ENCODE measurements at places on chromosomes 16 and 17. TPM values are rescaled to one million over a fixed set of nuclear protein-coding genes. Genes with fewer than 3 reads are reported as not detected.
A peak's percentile ranks its signal among the peaks of the same experiment; 100 is the strongest.

The KCNG4 gene
- not detected for total RNA-seq

GRCh38 chr17:80945736-80946135 lies 45.9 kb upstream of the CHMP6 start:
- DNase-seq: no peak

The C16orf96 gene
- 0.06 TPM for total RNA-seq

The TP53TG3F gene
- not detected for total RNA-seq

DNA sequence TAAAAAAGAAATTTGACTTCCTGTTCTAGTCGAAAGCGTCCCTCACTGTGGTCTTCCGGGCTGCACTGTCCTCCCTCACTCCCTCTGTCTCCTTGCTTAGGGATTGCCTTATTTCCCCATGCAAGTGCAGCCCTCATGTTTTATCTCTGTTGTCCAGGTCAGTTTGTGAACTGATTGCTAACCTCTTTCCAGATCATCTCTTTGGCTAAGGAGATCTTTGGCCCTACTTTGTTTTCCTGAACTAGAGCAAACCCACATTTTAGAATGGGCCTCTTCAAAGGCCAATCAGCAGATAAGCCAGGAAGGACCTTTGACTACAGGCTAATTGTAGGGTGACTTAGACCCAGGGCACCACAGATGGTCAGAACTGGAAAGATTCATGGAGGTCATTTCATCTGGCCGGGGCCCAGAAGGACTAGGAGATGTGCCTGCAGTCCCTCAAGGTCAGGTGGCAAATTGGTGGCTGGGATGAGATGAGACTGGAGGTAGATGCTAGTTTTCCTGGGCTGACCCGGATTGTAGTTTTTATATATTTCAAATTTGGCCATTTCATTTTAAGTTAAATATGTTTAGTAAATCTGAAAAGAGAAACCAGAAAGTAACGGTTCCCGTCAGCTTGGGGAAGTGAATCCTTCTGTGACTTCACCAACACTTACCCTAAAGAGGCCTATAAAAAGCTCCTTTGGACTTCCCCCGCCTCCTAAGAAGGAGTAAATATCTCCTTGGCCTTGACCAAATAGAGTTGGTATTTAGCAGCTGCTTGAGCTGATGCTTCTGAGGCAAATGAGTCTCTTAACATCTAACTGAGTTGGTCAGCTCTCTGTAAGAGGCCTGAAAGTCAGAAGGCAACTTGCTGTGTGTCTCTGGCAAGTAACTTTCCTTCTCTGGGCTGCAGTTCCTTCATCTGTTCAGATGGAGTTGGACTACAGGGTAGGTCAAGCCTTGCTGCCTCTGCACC lies 6.2 kb upstream of the SLC25A19 start:
- DNase-seq: no peak

- no peak for DNase-seq
Observed at GRCh38 chr17:3536716-3537115, 20.9 kb downstream of the TRPV3 start.

The GNG13 gene
- not detected for total RNA-seq

The MT2A gene
- 157 TPM for total RNA-seq

GRCh38 chr17:76452127-76452659 lies 759 bp downstream of the UBE2O start:
- DNase-seq: no peak

The SALL1 gene
- 1.2 TPM for total RNA-seq

GRCh38 chr17:21190078-21190477 lies 23.9 kb downstream of the TMEM11 start:
- no peak for DNase-seq

GRCh38 chr16:10745841-10746240 lies 2.2 kb downstream of the NUBP1 start:
- DNase-seq: no peak

The TBC1D3H gene
- total RNA-seq: not detected

GRCh38 chr17:1561420-1562175 lies 994 bp downstream of the PITPNA start:
- DNase-seq: no peak

DNA sequence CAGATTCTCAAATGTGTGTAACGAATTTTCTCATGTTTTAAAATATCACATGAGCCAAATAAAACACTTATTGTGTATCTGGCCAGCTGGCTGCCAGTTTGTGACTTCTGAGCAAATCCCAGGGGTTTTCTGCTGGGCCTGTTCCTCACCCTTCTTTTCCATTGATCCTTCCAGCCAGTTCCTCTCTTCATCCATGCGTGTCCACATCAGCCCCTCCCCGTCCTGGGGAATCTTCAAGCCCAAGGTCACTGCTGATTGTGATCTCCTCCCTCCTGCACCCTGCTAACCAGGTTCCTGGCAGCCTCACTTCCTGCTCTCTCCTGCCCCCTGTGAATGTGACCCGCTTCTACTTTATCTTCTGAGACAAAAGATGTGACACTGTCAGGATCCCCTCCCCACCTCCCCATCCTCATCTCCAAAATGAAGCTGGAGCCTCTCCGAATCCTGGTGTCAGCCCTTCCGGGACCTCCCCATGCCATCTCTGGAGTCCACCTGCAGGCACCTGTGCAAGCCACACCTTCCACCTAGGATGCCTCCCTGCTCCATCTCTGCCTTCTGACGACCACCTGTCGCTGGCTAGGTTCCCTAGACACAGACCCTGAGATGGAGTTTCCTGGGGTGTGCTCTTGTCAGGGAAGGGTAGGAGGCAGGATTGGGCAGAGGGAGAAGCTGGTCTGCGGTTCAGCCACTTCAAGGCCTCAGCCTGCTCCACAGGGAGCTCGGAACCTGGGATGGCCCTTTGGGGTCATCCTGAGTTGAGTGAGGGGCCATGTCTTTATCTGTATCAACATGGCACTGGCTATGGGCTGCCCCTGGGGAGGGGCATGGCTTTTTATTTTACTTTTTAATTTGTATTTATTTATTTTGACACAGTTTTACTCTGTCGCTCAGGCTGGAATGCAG lies 205.1 kb downstream of the KATNIP start:
- DNase-seq: no peak

The KRTAP4-3 gene
- not detected for total RNA-seq

The VMO1 gene
- total RNA-seq: 3.9 TPM

The FBXW10 gene
- total RNA-seq: 0.86 TPM

The HAS3 gene
- 1.2 TPM for total RNA-seq

- DNase-seq: peak; percentile 44
Observed at GRCh38 chr17:35748341-35748841, 4.6 kb downstream of the GAS2L2 start.

The HOXB6 gene
- 2.0 TPM for total RNA-seq

DNA sequence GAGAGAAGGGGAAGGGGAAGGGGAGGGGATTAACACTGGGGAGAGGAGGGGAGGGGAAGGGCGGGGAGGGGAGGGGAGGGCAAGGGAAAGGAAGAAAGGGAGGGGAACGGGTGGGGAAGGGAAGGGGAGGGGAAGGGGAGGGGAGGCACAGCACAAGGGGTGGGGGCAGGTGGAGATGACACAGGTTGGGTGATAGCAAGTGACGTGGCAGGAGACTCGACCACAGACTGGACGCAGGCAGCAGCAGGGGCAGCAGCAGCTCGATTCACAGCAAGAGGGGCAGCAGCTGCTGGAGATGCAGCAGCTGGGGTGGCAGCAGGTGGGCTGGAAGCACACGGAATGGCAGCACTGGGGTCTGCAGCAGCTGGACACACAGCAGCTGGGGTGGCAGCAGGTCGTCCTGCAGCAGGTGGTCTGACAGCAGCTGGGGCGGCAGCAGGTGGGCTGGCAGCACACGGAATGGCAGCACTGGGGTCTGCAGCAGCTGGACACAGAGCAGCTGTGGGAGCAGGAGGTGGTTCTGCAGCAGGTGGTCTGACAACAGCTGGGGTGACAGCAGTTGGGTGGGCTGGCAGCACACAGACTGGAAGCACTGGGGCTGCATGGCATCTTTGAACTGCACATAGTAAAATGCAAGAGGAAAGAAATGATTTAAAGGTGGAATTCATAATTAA lies at the start of gene KRTAP4-16:
KRTAP4-16 (minus strand) TSS at position 624 of the 674 bp plus-strand sequence; CDS start at position 624, 0 bp downstream.
- DNase-seq: no peak

GRCh38 chr17:82118815-82119380 lies 20.9 kb upstream of the FASN start:
- no peak for DNase-seq

GRCh38 chr17:45857977-45858708 lies 13.5 kb downstream of the SPPL2C start:
- DNase-seq: peak; percentile 34

- no peak for DNase-seq
Observed at GRCh38 chr17:73155410-73156165, 9.2 kb upstream of the SSTR2 start.

GRCh38 chr16:2026461-2027023 lies at the start of gene NHERF2:
NHERF2 (plus strand) TSS chr16:2026902; CDS start chr16:2027006, 104 bp downstream.
- no peak for DNase-seq

DNA sequence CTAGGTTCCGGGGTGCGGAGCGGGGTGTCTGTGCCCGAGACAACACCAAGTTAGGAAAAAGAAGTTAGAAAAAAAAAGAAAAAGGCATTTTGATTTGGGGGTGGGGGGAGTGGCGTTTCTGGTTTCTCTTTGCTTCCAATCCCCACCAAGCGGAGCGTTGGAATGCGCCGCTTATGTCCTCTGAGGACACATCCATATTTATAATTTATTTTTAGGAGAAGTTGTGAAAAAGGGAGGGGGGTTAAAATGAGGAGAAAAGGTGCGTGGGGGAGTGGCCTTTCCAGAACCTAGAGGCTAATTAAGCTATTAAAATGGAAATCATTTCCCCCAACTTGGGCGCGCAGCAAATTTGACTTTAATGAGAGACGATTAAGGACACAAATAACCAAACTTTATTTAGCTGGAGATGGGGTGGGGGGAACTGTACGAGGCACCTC lies 232.1 kb downstream of the MRTFB start:
- no peak for DNase-seq

GRCh38 chr16:4058386-4058785 lies 57.9 kb downstream of the ADCY9 start:
- DNase-seq: no peak

The EVPL gene
- 14.9 TPM for total RNA-seq

DNA sequence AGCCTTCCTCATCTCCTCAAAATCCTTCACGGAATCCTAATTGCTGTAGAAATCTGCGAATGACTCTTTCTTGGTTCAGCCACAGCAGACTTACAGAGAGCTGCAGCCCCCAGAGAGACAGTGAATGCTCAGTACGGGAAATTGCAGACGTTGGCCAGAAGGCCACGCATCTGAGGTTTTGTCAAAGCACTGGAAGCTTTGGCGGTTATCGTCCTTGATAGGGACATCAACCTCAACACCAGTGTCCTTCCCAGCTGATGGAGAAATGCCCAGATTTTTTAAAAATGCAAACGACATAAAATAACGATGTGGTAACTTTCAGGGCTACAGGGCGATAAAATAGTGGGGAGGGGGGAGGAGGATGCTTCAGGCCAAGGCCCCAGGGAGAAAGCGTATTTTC lies 166.6 kb upstream of the CIBAR2 start:
- DNase-seq: no peak

GRCh38 chr16:56763291-56763916 lies 33.5 kb downstream of the NUP93 start:
- no peak for DNase-seq

GRCh38 chr16:85137323-85138072 lies 25.2 kb upstream of the CIBAR2 start:
- DNase-seq: peak; percentile 91

The ZFP3 gene
- total RNA-seq: 8.7 TPM

The HOXB1 gene
- not detected for total RNA-seq

GRCh38 chr17:78715876-78716275 lies 66.2 kb downstream of the CYTH1 start:
- no peak for DNase-seq

- DNase-seq: no peak
Observed at GRCh38 chr16:29961127-29961478, 776 bp upstream of the TMEM219 start.

The GNGT2 gene
- 3.4 TPM for total RNA-seq

The LGALS3BP gene
- total RNA-seq: 761 TPM

DNA sequence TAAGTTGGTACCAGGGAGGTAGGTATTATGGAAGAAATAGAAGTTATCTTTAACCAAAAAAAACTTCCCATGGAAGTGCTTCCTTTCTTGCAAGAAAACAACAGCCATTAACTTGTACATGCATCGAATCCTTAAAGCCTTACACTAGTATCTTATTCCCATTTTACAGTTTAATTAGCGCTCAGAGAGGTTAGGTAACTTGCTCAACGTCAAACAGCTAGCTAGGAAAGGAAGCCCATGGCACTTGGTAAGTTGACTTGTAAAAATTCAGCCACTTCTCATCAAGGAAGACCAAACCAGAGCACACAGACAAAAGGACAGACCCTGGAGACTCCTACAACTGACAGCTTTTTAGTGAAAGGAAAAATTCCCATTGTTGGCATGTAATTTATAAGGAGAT lies 3.5 kb upstream of the NTAN1 start:
- no peak for DNase-seq

The UNC45B gene
- 0.12 TPM for total RNA-seq

DNA sequence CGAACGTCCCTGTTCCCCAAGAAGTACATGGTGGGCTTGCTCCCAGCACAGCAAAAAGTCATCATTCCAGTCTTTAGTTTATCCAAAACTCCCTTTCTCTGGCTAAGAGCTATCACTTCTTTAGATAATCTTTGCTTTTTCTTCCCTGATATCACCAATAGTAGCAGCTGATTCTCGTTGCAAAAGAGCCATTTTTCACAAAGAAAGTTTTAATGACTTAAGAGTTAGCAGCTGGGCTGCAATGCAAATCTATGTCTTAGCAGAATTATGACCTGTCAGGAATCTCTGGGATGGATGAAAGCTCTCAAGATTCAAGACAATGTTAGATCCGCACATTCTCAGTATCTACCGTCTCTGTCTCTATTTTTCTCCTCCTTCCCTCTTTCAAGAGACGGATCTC lies 53.8 kb downstream of the NXN start:
- DNase-seq: no peak

DNA sequence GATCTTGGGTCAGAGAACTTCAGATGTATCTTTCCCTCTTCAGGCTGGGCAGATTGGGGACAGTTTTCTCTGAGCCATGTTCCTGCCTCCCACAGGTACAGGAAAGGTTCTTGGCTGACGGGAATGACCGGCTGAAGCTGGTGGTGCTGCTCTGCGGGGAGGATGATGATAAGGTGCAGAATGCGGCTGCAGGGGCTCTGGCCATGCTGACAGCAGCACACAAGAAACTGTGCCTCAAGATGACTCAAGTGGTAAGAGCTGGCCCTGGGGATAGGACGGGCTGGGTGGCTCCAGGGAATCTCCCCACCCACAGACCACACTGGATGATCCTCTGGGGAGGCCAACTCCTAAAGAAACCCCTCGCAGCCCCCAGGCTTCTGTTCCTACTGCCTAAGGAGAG lies 10.9 kb downstream of the SLC35G3 start:
- DNase-seq: no peak
